ENCODE measurements at places on chromosomes 6 and 20. TPM values are rescaled to one million over a fixed set of nuclear protein-coding genes. Genes with fewer than 3 reads are reported as not detected.

Gene HDGFL1
- not detected for total RNA-seq

Gene FOXQ1
- 6.9 TPM for total RNA-seq

Gene KCNQ5
- total RNA-seq = 2.5 TPM

Gene CLPSL1
- not detected for total RNA-seq

Gene NRSN1
- not detected for total RNA-seq

Gene BTNL2
- not detected for total RNA-seq

Gene PDE7B
- 0.34 TPM for total RNA-seq

Gene OR12D3
- not detected for total RNA-seq

Gene CDYL
- total RNA-seq = 46.7 TPM

Gene CAP2
- 10.3 TPM for total RNA-seq

Gene ARFGAP1
- 109 TPM for total RNA-seq

Gene SEMG1
- not detected for total RNA-seq

Gene SHLD1
- 1.6 TPM for total RNA-seq

Gene TRIM40
- not detected for total RNA-seq

Gene RRAGD
- 35.4 TPM for total RNA-seq

Gene TGM3
- total RNA-seq = not detected

Gene SIM1
- total RNA-seq = 2.0 TPM

Gene C6orf52
- total RNA-seq = 3.1 TPM

Gene SIGLEC1
- not detected for total RNA-seq

Gene POFUT1
- total RNA-seq = 44.3 TPM

Gene NTSR1
- 0.14 TPM for total RNA-seq

Gene ADGRF4
- 5.5 TPM for total RNA-seq

Gene LCA5
- 5.1 TPM for total RNA-seq

Gene BFSP1
- total RNA-seq = 2.1 TPM

Gene BANF2
- total RNA-seq = not detected

Gene RBBP9
- 25.7 TPM for total RNA-seq

Gene CDH4
- 50.9 TPM for total RNA-seq

Gene TRIM10
- total RNA-seq = not detected

Gene HLA-DRB1
- total RNA-seq = 4.0 TPM

Gene PRR18
- total RNA-seq = 0.55 TPM

Gene FOXC1
- 26.2 TPM for total RNA-seq

Measured in kidney epithelial cell (primary cell).